Stimulated activated CD8-positive, alpha-beta memory T cell treated with anti-CD3 and anti-CD28 coated beads, Interleukin-4, amount 100 ng/mL, for 4 hours (primary cell): ENCODE measurements at places on chromosomes 1 and 21.

- DNase-seq: no peak
Observed at GRCh38 chr1:181784039-181784683, 277.4 kb downstream of the ZNF648 start.

GRCh38 chr1:51924455-51924854, 45.9 kb upstream of the NRDC start:
- DNase-seq: no peak

DNA sequence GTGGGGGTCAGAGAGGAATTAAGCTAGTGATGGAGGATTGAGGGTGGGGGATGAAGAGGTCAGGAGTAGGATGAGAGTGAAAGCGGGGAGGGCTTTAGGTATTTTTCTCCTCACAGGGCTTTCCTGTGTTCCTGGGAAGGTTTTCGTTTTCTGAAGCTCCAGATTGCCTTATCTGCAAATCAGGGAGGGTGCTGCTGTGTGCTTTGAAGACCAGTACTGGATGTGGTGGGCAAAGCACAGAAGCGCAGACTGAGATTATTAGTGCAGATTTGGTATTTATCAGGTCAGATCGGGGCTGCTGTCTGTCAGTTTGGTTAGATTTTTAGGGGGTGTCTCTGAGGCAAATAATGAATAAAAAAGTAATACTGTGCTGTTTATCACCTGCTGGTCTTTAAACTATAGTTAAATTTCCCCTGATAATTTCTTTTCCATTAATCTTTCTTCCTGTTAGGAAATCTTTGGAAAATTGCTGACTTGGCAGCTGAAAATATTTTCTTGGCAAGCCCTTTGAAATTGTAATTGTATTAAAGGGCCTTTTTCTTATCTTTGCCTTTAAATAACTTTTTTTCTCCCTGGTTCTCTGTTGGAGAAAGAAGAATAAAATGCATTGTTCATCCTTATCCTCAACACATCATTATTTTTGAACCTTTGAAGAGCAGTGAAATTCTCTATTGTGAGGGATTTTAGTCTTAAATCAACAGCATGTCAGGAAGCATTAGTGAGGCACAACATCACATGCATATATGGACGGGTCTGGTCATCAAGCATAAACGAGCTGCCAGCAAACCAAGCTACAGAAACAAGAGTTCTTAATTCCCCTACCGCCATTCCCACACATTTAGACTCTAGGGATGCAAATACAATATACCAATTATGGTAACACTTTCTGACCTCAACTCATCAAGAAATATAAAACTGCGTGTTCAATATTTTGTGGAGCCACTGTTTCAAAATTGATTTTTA, 139.6 kb downstream of the S1PR1 start:
- DNase-seq: no peak

GRCh38 chr1:37849480-37849879, 9.9 kb downstream of the MTF1 start:
- DNase-seq: no peak

DNA sequence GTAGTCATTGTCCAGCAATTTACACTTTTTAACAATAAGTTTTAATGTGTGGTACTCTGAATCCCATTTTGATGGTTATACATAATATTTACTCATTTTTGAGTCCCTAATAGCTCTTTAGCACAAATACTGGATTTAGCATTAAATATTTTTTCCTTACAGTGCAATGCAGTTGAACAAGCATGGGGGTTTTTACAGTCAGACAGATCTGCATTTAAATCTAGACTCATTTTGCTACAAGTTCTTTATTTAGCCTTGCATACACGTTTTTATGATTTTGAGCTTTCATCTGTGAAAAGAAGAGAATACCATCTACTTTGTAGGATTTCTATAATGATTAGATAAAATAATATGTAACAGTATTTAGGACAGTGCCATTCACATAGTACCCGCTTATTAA, 44.0 kb downstream of the PTPRC start:
- no peak for DNase-seq

- DNase-seq: no peak
Observed at GRCh38 chr1:45187725-45188124, 18.7 kb downstream of the ZSWIM5 start.

GRCh38 chr1:9129266-9130041, 552 bp upstream of the GPR157 start:
- DNase-seq: peak; percentile 77

GRCh38 chr1:205842229-205842628, 7.7 kb downstream of the PM20D1 start:
- no peak for DNase-seq

DNA sequence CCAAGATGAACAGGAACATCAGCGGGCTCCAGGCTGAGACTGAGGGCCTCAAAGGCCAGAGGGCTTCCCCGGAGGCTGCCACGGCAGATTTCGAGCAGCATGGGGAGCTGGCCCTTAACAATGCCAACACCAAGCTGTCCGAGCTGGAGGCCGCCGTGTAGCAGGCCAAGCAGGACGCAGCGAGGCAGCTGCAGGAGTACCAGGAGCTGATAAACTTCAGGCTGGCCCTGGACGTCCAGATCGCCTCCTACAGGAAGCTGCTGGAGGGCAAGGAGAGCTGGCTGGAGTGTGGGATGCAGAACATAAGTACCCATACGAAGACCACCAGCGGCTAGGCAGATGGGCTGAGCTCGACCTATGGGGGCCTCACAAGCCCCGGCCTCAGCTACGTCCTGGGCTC, 823.4 kb upstream of the NEGR1 start:
- DNase-seq: no peak

GRCh38 chr1:25568090-25568833, 24.9 kb downstream of the LDLRAP1 start:
- DNase-seq: no peak

- no peak for DNase-seq
Observed at GRCh38 chr1:194952171-194952570, 1656.1 kb downstream of the KCNT2 start.

DNA sequence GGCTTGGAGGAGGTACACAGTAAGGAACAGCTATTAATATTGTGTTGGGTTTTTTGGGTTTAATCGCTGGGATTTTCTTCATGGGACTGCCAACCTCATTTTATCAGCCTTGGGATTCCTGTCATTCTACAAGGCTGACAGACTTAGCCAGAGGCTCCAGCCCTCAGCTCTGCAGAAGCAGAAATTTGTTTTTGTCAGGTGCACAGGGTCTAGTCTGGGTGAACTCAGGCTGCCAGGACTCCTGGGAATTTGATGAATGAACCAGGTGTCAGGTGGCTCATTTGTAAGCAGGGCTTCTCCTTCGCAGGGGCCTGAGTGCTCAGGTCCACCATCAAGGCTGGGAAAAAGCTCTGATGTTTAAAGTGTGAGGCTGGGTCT, 11.5 kb upstream of the ZNF362 start:
- no peak for DNase-seq

- no peak for DNase-seq
Observed at GRCh38 chr1:6535214-6535613, 19.1 kb downstream of the NOL9 start.

- DNase-seq: no peak
Observed at GRCh38 chr1:7103874-7104273, 318.6 kb downstream of the CAMTA1 start.

- DNase-seq: peak; percentile 3
Observed at GRCh38 chr1:117120774-117121588, 568 bp downstream of the TRIM45 start.

GRCh38 chr1:197632651-197633050, 142.6 kb downstream of the DENND1B start:
- no peak for DNase-seq

- no peak for DNase-seq
Observed at GRCh38 chr1:101323535-101323934, 86.7 kb downstream of the S1PR1 start.

- no peak for DNase-seq
Observed at GRCh38 chr1:95506736-95507414, 272.9 kb downstream of the RWDD3 start.

- no peak for DNase-seq
Observed at GRCh38 chr1:55353707-55354620, 138.8 kb upstream of the USP24 start.

DNA sequence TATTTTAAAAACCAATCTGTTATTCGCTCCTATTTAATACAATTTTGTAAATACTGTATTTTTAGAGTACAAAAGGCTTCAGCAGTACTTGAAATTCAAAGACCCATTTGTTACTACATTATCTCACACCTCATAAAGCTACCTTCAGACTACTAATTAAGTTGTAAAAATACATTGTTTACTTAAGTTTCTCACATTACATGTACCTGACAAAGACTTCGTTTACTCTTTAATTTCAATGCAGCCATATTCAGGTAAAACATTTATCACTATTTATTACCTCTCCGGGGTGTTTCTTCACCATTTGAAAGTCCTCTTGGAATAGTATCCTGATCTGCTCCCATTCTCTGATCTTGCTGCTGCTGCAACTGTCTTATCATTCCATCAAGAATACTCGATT, 55.2 kb downstream of the BRWD1 start:
- DNase-seq: no peak

- DNase-seq: no peak
Observed at GRCh38 chr1:79711001-79711431, 704.5 kb upstream of the ADGRL4 start.

GRCh38 chr1:17148950-17149608, 29.8 kb upstream of the PADI2 start:
- DNase-seq: no peak

DNA sequence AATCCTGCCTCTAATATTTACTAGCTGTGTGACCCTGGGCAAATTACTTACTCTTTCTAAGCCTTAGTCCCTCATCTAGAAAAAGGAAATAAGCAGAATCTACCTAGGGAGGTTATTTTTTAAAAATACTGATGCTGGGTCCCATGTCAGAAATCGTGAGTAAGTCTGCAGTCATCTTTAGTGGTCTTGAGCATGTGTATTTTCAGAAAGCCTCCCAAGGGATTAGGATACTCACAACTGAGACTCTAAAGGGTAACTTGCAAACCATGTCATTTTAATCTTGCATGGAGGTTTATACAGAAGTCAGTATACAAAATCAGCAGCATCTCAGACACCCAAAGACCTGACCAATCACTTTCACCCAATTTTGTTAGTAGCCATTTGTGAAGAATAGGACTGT, 43.2 kb downstream of the DSTYK start:
- no peak for DNase-seq

GRCh38 chr1:82214606-82215005, 413.9 kb downstream of the ADGRL2 start:
- DNase-seq: no peak

GRCh38 chr1:152525080-152525641, 10.9 kb downstream of the CRCT1 start:
- no peak for DNase-seq

DNA sequence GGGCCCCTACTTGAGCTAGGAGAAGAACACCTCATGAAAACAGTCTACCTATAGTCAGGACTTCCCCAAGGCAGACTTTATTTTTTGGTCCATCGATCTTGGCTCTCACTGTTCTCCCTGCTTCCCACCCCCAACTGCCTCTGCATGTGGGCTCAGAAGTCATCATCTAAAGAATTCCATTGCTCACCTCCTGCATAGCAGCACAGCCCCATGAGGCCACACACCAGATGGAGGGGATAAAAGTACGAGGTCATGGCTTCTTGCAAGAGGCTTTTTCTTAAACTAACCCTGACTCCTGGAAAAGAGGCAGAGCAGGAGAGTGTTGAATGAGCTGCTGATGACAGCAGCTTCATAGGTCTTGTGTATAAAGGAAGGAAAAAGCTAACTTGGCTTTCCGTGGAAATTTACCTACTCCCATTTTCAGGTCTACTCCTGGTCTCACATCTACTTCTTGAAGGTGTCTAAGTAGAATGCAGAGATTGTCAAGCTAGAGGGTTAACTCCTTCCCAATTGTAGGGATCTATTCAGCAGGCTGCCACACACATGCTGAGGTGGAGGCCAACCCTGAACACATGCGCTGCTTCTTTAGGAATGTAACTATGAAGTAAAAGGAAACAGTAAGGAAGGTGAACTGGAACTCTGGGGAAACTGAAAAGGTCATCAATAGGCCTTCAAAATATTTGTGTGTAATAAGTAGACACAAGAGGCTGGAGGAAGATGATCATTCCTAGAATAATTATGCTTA, 18.7 kb downstream of the WNT2B start:
- no peak for DNase-seq

DNA sequence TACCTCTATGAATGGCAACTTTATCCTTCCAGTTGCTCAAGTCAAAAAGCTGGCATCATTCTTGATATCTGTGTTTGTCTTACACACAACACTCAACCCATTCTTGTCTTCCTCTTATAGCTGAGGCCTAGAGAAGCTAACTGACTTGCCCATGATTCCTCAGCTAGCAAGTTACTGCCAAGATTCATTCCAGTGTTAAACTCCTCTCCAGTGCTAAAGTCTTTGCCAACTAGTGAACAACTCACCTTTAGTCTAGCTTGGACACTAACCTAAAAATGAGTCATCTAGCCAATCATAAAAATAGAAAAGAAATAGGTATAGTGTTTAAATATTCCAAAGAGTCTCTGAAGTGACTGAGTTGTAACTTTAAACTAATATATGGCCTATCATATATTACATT, 45.6 kb upstream of the RGS2 start:
- DNase-seq: no peak

DNA sequence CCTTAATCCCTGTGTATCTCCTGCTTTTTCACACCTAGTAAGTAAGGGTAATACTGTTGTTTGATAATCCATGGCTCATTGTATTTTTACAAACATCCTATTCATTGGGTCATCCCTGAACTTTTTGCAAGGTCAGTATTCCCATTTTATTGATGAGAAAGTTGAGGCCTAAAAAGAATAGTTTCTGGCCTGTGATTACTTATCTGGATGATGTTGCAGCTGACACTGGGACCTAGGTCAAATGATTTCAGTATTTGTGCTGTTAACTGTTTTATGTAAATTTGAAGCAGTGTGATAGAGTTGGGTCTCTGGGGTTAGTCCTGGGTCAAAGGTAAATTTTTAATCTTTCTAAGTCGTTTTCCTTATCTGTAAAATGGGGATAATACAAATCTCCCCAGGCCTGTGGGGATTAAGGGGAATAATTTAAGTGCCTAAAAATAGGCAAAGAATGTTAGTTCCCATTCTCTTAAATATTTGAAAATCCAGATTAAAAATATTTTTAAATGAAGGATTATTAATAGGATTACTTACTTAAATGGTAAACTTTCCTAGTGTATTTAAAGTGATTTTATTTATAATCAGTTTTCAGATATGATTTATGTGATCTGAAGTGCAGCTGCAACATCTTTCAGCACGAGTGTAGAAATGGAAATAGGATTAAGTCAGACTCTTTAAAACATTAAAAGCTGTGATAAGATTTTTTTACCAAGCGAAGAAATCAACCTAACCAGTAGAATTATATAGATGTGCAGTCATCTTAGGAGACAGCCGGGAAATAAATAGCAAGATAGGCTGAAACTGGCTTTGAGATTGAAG, 4.3 kb downstream of the PPP2R5A start:
- DNase-seq: no peak

- DNase-seq: no peak
Observed at GRCh38 chr1:5879421-5879820, 112.8 kb downstream of the NPHP4 start.

DNA sequence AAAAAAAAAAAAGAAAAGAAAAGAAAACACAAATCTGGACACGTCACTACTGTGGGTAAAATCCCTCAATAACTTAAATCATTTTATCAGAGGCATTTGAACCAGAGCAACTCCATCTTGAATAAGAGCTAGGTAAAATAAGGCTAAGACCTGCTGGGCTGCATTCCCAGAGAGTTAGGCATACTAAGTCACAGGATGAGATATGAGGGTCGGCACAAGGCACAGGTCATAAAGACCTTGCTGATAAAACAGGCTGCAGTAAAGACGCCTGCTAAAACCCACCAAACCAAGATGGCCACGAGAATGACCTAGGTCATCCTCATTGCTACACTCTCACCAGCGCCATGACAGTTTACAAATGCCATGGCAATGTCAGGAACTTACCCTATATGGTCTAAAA, 43.6 kb upstream of the MTF1 start:
- no peak for DNase-seq
